ENCODE measurements at places on chromosomes 6 and 20.

GRCh38 chr6:21556968-21557721, 36.4 kb upstream of the SOX4 start:
- DNase-seq = no peak

- no peak for DNase-seq
Measured at GRCh38 chr6:46895930-46896329, 25.8 kb downstream of the ADGRF5 start.

GRCh38 chr6:110567957-110568696, 91.7 kb upstream of the SLC22A16 start:
- no peak for DNase-seq

GRCh38 chr6:54094293-54094692, 16.9 kb upstream of the MLIP start:
- no peak for DNase-seq

GRCh38 chr6:30007132-30007764, 53.8 kb upstream of the POLR1H start:
- DNase-seq = no peak

DNA sequence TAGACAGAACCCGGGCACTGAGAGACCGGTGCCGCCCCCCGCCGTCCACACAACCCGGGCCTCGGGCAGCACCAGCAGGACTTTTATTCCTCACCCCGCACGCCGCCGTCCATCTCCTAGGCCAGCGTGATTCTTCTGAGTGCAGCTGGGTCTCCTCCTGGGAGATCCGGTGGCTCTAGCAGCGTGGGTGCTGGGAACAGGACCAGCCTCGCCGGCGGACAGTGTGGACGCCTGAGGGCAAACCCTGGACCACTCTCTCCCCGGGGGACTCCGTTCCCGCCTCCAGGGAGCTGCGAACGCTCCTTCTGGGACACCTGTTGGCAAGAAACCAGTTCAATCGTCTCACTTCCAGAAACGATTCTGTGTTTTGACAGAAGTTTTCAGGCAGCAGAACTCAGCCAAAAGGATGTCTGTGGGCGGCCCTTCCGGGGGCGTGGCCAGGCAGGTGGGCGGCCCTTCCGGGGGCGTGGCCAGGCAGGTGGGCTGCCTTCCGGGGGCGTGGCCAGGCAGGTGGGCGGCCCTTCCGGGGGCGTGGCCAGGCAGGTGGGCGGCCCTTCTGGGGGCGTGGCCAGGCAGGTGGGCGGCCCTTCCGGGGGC, 130.7 kb downstream of the DLL1 start:
- DNase-seq = no peak
